Cerebellum (tissue), 4 donors: ENCODE measurements at places on chromosomes 5 and 9. TPM values are rescaled to one million over a fixed set of nuclear protein-coding genes. Genes with fewer than 3 reads are reported as not detected.

The DDX4 gene
- total RNA-seq = 0.09 TPM

The HINT1 gene
- 125 TPM for total RNA-seq

The RASGRF2 gene
- 3.7 TPM for total RNA-seq

DNA sequence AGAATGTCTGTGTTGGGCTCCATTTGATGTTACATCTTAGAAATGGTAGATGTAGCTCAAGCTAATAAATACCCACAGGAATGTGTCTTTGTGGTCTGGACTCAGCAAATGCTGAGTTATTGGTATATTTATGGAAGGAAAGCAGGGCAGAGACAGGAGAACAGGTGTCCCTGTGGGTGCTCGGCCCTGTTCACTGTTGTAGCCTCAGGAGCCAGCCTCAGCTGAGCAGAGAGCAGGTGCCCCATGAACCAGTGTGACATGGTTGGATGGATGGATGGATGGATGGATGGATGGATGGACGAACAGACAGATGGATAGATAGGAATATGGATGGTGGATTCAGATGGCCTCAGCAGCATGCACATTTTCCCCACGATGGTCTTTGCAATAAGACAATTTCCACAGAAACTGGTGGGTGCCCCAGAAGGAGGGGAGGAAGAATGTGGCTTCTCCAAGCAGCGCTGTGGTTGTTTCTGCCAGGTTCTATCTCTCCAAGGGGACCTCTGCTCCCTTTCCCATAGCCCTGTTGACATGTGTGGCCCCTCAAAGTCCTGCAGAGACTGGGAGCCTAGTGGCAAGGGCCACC is 8.2 kb upstream of the IRF1 start:
- DNase-seq = no peak

DNA sequence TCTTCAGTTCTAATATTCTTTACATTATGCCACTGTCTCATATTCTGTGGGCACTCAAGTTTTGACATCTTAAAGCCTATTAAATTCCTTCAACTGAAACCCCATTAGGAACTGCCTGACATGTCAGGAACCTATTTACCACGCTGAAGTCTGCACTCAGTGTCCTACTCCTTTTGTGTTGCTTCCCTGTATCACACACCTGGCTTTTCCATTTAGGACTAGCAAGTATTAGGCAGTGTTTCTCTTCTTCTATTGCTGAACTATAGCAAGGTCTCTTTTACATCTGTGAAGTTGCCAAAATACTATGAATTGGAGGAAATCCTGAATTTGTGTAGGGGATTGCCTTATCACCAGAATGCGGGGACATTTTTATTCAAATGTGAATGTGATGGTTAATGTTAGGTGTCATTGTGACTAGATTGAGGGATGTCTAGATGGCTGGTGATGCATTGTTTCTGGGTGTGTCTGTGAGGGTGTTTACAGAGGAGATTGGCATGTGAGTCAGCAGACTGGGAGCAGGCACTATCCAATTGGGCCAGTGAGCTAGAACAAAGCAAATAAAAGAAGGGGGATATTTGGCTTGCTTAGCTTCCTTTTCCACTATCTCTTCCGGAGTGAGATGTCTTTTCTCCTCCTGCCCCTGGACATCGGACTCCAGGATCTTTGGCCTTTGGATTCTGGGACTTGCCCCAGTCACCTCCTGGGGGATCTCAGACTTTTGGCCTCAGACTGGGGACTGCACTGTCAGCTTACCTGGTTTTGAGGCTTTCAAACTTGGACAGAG is 21.2 kb upstream of the VCAN start:
- no peak for DNase-seq

DNA sequence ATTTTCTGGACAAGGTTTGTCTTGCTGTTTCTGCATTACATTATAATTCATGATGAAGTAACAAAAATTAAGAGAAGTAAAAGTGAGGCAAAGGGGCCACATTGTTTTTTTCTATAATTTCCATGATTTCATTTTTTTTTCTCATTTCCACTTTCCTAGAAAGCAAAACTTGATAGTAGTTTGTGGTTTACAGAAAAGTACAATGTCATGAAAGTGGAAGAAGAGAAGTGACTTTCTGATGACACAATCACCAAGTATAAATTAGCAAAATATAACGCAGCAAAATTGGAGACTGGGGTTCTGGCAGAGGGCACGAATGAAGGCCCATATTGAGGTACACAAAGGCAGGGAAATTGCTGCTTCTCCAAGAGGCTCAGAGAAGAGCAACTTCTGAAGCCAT is 5.0 kb upstream of the IFNA14 start:
- no peak for DNase-seq

- DNase-seq = no peak
Measured at GRCh38 chr5:129760636-129761325, 12.9 kb downstream of the MINAR2 start.

- no peak for DNase-seq
Measured at GRCh38 chr5:20340126-20340525, 352.1 kb upstream of the CDH18 start.

- DNase-seq = no peak
Measured at GRCh38 chr9:95447660-95448420, 68.9 kb downstream of the PTCH1 start.

GRCh38 chr5:57163553-57164006 is 10.3 kb upstream of the GPBP1 start:
- DNase-seq = no peak

DNA sequence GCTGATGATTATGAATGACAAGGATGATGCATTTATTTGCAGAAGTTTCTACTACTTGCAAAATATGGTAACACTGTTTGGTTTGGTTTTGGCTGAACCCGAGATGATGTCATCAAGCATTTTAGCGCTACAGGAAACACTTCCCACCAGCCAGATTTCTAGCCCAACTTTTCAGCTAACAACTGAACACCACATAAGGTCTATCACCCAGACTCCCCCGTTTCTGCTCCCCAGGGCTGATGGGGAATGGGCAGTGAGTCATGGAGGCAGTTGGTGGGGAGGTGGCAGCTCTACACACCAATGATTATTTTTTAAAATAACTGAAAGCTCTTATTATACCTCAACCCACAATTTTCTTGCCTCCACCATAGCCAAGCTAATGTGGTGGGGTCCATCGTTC is 302.9 kb downstream of the CEMIP2 start:
- DNase-seq = no peak
